Upper lobe of left lung (tissue), 6 donors: ENCODE measurements at places on chromosomes 7 and 10. TPM values are rescaled to one million over a fixed set of nuclear protein-coding genes. Genes with fewer than 3 reads are reported as not detected.
A peak's percentile ranks its signal among the peaks of the same experiment; 100 is the strongest.

HOXA4 gene
- 1.5 TPM for total RNA-seq

ODAD2 gene
- 0.43 TPM for total RNA-seq

TPK1 gene
- 12.3 TPM for total RNA-seq

EPHA1 gene
- total RNA-seq = 11.0 TPM

PBLD gene
- total RNA-seq = 1.8 TPM

OPN1SW gene
- not detected for total RNA-seq

DNA sequence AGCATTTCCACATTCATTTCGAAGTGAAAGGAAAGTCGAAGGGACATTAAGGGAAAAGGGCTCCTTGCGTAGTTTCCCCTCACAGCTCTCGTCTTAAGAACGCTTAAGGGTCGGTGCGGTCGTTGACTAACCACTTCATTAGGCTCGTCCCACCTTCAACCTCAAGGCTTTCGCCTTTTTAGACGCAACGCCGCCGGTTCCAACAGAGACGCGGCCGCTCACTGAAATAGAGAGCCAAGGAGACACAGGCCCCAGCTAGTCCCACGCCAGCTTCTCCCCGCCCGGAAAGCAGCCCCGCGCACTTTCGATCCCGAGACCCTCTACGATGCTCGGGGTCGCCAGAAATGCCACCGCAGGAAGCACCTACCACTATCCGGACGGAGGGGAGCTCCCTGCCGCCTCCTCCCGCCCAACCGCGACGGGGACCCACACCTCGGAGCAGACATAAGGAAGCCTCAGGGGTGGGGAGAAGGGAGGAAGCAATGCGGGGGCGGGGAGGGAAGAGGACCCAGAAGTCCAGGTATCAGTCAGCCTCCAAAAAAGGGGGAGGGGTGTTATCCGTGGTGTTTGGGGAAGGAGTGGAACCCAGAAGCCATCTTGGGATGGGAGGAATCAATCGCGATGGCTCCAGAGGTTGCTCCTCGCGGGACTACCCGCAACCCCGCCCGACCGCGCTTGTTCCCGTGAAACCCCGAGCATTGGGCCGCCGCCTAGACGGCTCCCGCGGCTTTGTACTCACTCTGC is 559 bp downstream of the TRA2A start:
- peak overlapping the region; percentile 71 for H3K4me3 ChIP-seq
- H3K27ac ChIP-seq = peak overlapping the region; percentile 98
- no peaks in the 10 kb centered on the region for H3K36me3 ChIP-seq
- peaks cover 39% of the 10 kb centered on the region for H3K4me1 ChIP-seq

DNA sequence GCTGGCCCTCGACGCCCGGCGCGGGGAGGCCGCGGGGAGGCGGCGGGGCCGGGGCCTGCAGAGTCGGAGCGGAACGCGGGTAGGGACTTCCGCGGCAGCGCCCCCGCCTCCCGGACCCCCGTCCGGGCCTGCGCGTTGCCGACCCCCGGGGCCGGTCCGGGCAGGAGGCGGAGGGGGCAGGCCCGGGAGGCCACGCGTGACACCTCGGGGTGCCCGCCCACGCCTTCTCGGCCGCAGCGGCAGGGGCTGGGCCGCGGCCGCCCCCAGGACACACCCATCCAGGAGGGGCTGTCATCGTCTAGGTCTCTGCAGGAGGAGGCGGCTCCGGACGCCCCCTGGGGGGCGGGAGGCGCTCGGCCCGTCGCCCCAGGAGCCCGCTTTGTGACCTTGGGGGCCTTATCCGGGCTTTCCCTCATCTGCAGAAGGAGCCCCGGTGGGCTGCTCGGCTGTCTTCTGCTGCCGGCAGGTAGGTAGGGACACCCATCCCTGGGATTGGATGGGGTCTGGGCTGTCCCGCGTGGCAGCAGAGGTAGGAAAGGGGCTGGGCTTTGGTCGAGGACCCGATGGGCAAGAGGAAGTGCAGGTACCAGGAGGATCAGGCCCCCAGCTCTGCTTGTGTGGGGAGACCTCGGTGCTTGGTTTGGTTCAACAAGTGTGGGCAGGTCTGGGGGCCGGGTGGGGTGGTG is 569 bp downstream of the ZNF316 start:
- peak; percentile 44 for DNase-seq
- peak overlapping the region; percentile 77 for H3K4me3 ChIP-seq
- H3K36me3 ChIP-seq = peaks cover 23% of the 10 kb centered on the region
- peaks cover 27% of the 10 kb centered on the region for H3K4me1 ChIP-seq
- peak overlapping the region; percentile 44 for H3K27ac ChIP-seq

DNA sequence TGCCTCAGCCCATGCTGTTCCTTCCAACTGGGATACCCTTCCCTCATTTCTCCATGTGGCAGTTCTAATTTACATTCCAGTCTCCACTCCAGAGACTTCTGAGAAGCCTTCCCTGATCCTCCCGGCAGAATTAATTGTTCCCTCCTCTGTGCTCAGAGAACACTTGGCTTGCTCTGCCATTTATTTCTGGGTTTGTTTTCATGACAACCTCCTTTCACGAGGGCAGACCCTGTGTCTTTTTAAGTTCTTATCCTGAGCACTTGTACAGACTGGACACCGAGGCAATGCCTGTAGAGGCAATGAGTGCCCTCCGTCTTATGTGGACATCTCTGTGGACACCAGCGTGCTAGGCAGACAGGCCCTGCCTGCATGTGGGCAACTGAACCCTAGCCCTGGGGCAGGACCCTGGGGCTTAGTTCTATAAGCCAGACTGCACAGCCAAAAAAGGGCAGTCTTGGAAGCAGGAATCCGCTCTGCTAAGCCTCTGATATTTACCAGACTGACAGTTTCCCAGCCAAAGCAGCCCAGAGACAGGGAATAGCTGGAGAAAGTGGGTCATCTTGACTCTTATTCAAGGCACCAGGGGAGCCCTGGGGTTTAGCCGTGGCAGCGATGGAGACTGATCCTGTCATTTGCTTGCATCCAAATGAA is 474.0 kb downstream of the RPS24 start:
- H3K27ac ChIP-seq = no peak overlapping the region
- H3K36me3 ChIP-seq = no peaks in the 10 kb centered on the region
- no peaks in the 10 kb centered on the region for H3K4me1 ChIP-seq
- H3K4me3 ChIP-seq = no peak overlapping the region
- DNase-seq = peak; percentile 12

DNA sequence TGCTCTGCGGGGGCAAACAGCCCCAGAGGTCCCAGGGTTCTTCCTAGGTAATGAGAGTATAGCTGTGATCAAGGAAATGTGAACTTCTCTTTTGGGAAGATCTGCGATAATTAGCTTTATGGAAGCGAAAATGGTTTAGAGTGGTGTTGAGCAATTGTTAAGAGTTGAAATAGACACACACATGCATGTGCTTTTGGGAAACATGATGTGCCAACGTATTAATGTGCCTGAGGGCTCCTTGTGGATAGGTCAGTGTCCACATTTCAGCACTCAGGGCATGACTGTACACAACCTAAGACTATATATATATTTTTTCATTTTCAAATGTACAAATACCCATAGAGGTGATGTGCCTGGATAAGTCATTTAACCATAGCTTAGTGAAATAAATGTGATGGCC is 67.0 kb downstream of the GSDME start:
- no peak for DNase-seq
- H3K27ac ChIP-seq = no peak overlapping the region
- H3K4me1 ChIP-seq = no peaks in the 10 kb centered on the region
- no peaks in the 10 kb centered on the region for H3K27me3 ChIP-seq
- H3K4me3 ChIP-seq = no peak overlapping the region
- no peaks in the 10 kb centered on the region for H3K36me3 ChIP-seq

- peak overlapping the region; percentile 92 for H3K4me3 ChIP-seq
- H3K27me3 ChIP-seq = no peaks in the 10 kb centered on the region
- H3K27ac ChIP-seq = peak overlapping the region; percentile 94
- H3K4me1 ChIP-seq = peaks cover 41% of the 10 kb centered on the region
These were observed 1.5 kb downstream of the EEPD1 start for GRCh38 chr7:36154255-36155212.

- peak overlapping the region; percentile 54 for H3K4me3 ChIP-seq
- H3K27ac ChIP-seq = peak overlapping the region; percentile 77
- no peaks in the 10 kb centered on the region for H3K27me3 ChIP-seq
- no peaks in the 10 kb centered on the region for H3K36me3 ChIP-seq
- peaks cover 33% of the 10 kb centered on the region for H3K4me1 ChIP-seq
These were observed 3.3 kb downstream of the GATA3 start for GRCh38 chr10:8057636-8058273.

- H3K27me3 ChIP-seq = no peaks in the 10 kb centered on the region
- H3K27ac ChIP-seq = no peak overlapping the region
- no peaks in the 10 kb centered on the region for H3K4me1 ChIP-seq
- H3K36me3 ChIP-seq = no peaks in the 10 kb centered on the region
- no peak overlapping the region for H3K4me3 ChIP-seq
These were observed 1120.7 kb downstream of the GATA3 start for GRCh38 chr10:9175200-9175599.

DNA sequence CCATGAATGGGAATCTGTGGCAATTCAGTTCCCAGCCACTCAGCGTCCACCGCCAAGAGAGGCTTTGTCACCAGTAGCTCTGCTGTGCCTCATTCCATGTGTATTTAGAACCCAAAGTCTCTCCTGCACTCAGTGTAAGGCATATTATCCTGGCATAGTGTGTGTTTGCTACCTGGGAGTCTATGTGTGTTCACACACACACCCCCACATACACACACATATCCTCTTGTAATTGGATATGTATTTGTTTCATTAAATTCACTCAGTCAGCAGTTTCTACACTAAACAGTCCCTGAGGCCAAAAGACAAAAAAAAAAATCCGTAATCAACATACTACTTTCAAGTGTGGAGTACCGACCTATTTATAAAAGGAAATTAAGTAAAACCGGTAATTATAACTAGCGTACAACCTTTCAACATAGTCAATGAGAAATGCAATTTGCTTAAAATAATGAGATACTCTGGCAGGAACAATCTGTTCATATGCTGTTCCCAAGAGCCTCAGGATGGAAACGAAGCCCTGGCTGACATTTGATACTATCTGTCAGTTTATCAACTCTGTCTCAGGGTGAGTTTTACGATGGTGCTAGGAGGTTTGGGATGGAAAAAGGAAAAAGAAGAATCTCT is 425.8 kb upstream of the CELF2 start:
- no peaks in the 10 kb centered on the region for H3K36me3 ChIP-seq
- no peak for DNase-seq
- H3K4me3 ChIP-seq = no peak overlapping the region
- H3K4me1 ChIP-seq = no peaks in the 10 kb centered on the region
- no peaks in the 10 kb centered on the region for H3K27me3 ChIP-seq

DNA sequence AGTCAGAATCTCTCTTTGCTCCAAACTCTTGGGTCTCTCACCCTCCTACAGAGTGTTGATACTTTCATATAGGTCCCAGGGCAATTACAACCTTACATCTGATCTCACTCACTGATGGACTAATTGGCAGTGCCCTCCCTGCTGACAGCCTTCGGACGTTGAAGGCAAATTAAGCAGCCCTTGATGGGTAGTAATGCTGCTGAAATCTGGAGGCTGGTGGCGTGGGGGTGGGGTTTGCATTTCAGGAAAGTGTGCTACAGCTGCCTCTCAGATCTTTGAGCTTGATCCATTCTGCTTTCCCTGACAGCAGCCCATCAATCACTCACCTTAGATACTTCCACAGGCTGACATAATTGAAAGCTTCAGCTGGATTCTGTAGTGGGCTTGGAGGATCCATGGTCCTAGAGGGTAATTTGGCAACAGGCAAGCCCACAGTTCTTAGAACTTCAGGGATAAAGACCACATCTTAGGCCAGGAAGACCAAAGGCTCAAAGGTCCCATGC is 349.1 kb upstream of the PODXL start:
- H3K27ac ChIP-seq = no peak overlapping the region
- H3K4me3 ChIP-seq = no peak overlapping the region
- H3K36me3 ChIP-seq = no peaks in the 10 kb centered on the region
- DNase-seq = no peak
- no peaks in the 10 kb centered on the region for H3K27me3 ChIP-seq

DNA sequence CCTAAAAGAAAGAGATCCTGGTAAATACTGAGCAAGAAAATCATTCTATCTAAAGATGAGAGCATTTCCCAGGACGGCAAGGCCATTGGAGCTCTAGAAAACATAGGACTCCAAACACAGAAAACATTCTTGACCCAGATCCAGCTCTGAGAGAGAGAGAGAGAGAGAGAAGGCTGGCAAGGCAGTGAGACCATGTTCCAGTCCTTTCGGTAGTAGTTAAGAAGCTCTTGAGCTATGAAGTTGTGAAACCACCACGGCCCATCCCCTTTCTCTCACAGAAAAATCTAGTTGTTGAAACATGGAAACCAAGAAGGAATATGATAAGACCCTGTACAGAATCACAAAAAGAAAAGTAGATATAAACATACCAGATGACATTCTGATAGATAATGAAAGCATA is 212.4 kb upstream of the NPSR1 start:
- no peaks in the 10 kb centered on the region for H3K4me1 ChIP-seq
- no peaks in the 10 kb centered on the region for H3K27me3 ChIP-seq
- no peak for DNase-seq

DNA sequence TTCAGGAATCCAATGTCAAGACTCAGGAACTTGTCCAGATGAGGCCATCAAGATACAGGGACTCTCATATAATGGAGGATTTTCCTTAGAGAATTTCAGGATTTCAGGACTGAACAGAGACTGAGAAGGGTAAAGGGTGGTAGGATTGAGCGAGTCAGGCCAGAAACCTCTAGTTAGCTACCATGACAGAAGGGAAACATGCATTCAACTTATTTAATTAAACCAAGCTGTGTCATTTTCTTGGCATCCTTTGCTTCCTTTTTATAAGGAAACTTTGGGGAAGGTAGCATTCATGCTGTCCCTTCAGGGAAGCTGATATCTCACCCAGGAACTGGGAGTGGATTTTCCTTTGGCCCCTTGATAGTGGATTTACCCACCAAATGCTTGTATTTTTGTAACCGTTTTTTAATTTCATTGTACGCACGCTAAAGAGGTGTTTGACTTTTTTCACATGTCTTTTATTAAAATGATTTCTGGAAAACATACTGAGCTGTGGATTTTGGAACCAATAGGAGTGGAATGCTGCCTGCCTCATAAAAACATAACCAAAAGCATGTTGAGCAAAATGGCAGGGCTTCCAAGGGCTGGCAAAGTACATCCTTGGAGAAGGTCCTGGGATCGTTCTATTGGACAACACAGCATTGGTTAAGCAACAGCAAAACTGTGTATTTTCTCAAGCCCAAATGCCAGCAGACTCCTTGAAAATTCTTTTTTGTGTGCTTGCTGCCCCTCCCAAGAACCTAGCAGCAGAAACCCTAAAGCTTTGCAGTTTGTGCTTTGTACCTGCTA is 104.5 kb downstream of the CXCL12 start:
- no peak overlapping the region for H3K4me3 ChIP-seq
- no peaks in the 10 kb centered on the region for H3K36me3 ChIP-seq
- no peaks in the 10 kb centered on the region for H3K4me1 ChIP-seq
- H3K27ac ChIP-seq = no peak overlapping the region

GRCh38 chr10:118965645-118966044 is 63.9 kb upstream of the NANOS1 start:
- H3K36me3 ChIP-seq = no peaks in the 10 kb centered on the region
- no peak for DNase-seq
- H3K27me3 ChIP-seq = no peaks in the 10 kb centered on the region

DNA sequence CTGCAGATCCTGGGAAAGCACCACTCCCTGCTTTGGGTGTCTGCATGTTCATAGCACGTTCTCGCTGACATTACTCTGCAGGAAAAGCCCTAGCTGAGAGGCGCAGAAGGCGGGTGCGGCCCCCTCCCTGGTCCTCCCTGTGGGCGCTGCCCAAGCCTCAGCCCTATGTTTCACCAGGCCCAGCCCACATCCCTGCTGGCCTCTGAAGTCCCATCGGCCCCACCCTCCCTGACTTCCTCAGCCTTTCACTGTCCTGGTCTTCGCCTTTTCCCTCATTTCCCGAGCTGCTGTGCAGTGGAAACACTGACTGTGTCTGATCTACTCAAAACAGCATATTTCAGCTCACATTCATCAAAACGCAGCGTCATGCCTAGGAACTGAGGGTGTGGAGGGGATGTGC is 36.3 kb upstream of the DIP2C start:
- no peak for DNase-seq
- H3K27ac ChIP-seq = no peak overlapping the region
